ENCODE measurements at places on chromosomes 3 and 15.

GRCh38 chr3:22089284-22089683 is 338.3 kb upstream of the ZNF385D start:
- no peak for DNase-seq

DNA sequence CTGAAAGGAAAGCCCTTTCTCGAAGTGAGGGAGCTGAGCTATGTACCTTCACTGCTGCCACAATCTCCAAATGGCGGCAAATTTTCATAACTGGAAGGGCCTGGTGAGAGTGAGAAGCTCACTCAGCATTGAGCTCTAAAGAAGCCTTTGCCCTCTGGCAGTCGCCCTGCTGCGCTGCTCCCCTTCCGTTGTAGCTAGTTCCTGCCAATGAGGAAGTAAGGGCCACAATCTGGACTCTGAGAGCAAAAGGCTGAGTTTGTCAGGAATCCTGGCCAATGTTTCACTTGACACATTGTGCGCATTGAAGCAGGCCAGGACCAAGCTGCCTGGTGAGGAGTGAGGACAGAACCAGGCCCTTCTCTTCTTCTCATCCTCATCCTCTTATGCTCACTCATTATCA is 579.5 kb downstream of the PDCD6IP start:
- no peak for DNase-seq

- DNase-seq: no peak
Measured at GRCh38 chr3:12904951-12905315, 63.6 kb upstream of the RPL32 start.

DNA sequence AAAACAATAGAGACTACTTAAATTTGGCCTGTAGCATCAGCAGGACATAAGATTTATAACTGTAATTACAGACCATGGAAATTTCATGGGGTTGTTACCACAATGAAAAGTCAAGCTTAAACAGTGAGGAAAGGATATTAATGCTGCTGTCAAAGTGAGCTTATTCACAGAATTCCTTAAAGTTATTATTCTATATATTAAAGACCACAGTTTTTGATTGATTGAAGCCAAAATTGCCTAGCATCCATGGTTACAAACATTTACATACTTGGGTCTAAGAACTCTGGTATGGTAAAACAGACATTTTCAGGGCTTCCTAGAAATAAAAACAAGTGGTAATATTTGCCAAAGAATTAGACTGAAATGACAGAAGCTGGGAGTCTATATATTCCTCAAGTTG is 248.6 kb downstream of the ATP8B4 start:
- no peak for DNase-seq
